ENCODE measurements at places on chromosomes 12 and 14.

GRCh38 chr12:12405882-12406281 is 49.0 kb downstream of the BORCS5 start:
- DNase-seq: no peak

GRCh38 chr14:74697543-74697942 is 15.3 kb downstream of the AREL1 start:
- no peak for DNase-seq

- DNase-seq: no peak
These were observed 216.2 kb upstream of the ABCD2 start for GRCh38 chr12:39835517-39836489.

DNA sequence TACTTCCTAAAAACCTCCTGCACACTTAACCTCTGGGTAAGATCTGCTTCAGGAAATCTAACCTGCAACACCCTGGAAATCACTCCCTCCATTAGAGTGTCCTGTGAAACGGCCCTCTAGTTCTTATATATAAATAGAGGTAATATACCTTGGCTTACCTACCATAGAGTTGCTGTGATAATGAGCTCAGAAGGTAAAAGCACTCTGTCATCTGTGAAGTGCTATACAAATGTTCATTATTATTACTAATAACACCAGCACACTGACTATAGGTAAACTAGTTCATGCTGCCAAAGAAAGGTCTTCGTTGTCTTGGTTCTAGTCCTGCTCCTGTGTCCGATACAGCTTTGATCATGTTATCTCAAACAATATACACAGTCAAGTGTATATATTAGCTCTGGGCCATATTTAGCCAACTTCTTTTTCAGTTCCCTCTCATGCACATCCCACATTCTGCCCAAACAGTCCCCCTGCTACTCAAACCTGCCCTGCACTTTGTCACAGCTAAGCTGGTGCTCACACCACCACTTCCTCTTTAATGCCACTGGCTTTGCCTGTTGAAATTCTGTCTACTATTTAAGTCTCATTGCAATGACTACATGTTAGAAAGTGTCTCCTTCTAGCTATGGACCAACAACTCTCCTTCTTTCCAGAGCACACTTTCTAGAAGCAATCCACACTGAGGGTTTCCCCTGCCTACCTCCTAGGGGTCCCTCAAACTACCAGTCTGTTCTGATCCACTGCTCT is 5.1 kb downstream of the E2F7 start:
- no peak for DNase-seq

GRCh38 chr12:95515197-95515596 is 36.1 kb downstream of the USP44 start:
- DNase-seq: no peak
